ENCODE measurements at places on chromosomes 16 and 17.
A peak's percentile ranks its signal among the peaks of the same experiment; 100 is the strongest.

DNA sequence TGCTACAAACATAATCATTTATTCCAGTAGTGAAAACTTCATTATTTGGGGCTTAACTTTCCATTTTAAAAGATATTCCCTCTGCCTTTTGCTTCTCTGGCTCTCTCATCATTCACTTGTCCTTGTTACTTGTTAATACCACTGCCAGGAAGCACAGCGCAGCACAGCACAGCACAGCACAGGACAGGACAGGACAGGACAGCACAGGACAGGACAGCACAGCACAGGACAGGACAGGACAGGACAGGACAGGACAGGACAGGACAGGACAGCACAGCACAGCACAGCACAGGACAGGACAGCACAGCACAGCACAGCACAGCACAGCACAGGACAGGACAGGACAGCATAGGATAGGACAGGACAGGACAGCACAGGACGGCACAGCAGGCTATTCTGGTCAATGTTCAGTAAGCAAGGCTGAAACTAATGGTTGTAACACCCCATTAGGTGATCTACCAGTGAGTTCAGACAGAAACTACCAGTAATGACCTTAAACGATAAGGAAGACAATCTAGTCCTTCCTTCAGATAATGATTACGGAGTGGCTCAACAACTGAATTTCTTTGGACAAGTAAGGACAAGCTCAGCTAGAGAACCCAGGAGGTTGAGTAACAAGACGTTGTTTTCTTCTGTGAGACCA is 31.9 kb downstream of the COG1 start:
- no peak for DNase-seq

- DNase-seq, result no peak
These were observed 119.2 kb upstream of the PMFBP1 start for GRCh38 chr16:72291121-72291520.

- peak; percentile 85 for DNase-seq
These were observed at the start of gene SARM1 for GRCh38 chr17:28371245-28372202. Gene SARM1 (plus strand): TSS chr17:28371694. CDS start chr17:28372033, 339 bp downstream.

DNA sequence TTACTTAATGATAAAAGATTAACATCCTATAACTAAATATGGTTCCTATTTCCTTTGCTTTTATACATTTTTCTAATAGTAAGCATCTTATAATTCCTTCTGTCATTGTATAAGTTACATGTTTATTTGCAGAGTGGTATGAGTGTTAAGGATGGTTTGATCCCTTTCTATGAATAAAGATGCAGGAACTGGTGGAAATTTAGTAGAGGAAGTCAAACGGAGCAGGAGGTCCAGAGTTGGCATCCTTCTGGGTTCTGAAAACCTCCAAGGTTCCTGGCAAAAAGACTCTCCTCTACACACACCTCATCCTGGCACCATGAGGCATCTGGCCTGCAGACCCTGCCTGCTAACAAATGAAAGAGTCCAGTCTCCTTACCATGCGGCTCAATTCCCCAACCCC is 296.8 kb downstream of the SOX9 start:
- DNase-seq, result no peak

DNA sequence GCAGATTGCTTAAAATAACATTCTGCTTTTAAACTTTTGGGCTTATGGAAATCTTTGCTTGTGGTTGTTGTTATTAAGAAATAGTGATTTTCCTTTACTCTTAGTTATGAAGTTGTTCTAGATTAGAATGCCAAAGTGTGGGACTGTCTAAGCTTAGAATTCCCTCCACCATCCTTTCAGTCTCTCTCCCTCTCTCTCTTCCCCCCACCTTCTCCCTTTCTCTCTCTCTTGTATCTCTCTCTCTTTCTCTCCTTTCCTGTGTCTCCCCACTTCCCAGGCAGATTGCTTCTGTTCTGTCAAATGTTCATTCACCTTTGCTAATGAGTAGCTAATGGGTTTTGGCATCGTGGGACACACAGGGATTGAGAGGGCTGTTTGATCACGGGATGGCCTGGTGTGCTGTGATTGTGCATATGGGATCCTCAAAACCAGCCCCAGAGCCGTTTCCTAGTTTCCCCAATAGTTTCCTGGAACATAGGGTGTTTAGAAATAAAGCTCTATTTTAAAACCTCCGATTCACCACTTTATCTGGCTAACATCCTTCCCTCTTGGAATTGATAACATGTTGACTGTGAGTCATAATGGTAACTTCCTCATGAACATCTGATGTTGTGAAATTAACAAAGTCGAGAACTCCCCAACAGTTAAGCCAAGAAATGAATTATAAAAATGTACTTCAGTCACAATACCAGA is 502.6 kb downstream of the TMEM114 start:
- peak; percentile 52 for DNase-seq

- DNase-seq, result no peak
These were observed 16.6 kb downstream of the TMEM204 start for GRCh38 chr16:1550069-1550468.

- DNase-seq, result no peak
These were observed 81.3 kb downstream of the CBLN1 start for GRCh38 chr16:49200223-49200820.

- DNase-seq, result no peak
These were observed 84.8 kb upstream of the TBC1D3K start for GRCh38 chr17:37839196-37839978.

DNA sequence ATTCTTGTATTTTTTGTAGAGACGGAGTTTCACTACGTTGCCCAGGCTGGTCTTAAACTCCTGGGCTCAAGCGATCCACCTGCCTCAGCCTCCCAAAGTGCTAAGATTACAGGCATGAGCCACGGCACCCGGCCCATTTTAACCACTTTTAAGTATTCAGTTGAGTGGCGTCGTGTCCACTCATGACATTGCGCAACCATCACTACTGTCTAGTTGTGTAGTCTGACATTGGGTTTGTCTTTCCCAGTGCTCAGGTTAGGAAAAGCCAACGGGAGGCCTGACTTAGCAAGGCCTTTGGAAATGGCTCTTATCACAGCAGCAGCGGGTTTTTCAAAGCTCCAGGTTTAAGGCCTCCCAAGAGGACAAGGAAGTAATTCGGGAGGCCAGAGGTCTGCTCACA is 58.7 kb downstream of the LITAF start:
- no peak for DNase-seq

DNA sequence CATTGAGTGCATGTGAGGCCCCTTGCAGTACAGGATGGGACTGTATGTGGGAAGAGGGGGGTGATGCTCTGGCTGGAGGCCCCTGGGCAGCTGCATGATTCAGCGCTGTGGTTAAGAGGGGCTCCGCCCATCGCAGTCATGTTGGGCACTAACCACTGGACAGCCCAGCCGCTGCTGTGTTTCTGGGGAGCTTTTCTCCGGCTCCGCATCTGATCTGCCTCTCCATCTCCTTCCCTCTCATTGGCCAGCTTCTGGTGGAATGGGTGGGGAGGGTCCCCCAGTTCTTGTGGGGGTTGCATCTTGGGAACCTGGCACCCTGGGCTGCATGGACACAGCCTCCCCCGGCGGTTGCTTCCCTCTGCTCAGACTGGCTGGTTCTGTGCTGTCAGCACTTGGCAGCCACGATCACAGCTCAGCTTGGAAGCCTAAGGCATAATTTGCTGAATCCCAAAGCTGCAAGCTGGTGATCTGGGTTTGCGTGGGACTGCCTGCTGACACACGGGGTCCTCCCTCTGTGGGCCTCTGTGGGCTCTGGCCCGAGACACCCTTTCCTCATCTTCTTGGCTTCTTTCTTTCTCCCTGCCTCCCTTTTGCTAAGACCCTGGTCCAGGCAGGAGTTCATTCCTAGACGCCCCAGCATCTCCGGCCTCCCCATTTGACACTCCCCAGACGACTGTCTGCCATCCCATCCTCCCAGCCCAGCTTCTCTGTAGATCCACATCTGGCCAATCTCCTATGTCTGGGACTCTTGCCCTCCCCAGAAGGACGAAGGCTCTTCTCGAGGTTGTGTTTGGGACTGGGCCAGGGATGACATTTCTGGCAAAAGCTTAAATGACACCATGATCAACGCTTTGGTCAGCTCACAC is 168.3 kb downstream of the SEC14L1 start:
- peak; percentile 69 for DNase-seq

GRCh38 chr16:84398701-84399100 is 30.4 kb downstream of the ATP2C2 start:
- no peak for DNase-seq

GRCh38 chr17:57853695-57854094 is 3.9 kb upstream of the MRPS23 start:
- DNase-seq, result no peak

GRCh38 chr17:7133424-7133823 is 18.8 kb upstream of the ASGR2 start:
- DNase-seq, result no peak

DNA sequence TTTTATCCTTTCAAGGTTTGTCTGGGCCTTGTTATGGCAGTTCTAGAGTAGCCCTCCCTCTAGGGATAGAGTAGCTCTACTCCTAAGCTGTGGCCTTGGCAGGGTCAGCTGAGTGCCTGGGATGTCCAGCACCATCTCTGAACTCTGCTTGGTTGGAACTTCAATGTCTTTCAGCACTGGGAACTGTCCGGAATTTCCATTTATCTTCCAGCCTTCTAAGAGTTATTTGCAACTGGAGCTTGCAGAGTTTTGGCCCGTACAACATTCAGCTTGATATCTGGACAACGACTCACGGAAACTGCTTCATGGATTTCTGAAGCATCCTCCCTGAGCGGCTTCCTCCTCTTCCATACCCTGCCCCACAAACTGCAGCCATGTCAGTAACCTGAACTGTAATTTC is 22.9 kb downstream of the MMD start:
- no peak for DNase-seq

GRCh38 chr16:78746718-78747117 is 647.3 kb downstream of the WWOX start:
- no peak for DNase-seq

GRCh38 chr17:28318759-28319597 is at the start of gene TMEM97:
Gene TMEM97 (plus strand): TSS chr17:28319200. CDS start chr17:28319240, 40 bp downstream.
- DNase-seq, result peak; percentile 95

- peak; percentile 89 for DNase-seq
These were observed 12.3 kb downstream of the GLIS2 start for GRCh38 chr16:4328046-4328781.

DNA sequence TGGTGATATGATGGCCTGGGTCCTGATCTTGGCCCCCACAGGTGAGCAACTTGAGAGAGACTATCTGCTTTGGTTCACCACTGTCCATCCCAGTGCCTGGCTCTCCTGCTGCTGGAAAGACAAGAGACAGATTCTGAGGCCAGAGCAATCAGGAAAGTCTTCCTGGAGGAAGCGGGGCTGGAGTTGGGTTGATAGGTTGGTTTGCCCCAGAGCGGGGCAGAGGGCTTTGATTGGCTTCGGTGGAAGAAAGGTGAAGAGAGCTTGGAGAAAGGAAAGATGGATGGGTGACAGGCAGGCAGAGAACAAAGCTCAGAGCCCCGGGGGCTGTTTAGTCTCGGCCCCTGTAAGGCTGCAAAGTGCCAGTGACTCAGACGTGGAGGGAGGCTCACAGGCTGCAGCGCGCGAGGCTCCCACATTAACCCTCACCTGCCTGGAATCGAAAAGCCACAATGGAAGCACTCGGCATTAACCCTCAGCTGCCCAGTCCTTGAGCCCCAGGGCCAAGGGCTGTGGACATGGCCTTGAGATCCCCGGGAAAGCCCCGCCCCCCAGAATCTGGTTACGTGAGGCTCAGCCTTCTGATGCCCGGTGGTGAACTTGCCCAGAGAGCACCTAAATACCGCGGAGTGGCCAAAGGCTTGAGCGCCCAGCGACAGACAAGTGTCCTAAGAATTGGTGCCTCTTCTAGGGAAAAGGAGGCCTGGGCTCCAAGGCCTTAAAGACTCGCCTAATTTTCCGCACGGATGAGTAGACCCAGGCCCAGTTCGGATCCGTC is 996 bp upstream of the CPNE2 start:
- no peak for DNase-seq

DNA sequence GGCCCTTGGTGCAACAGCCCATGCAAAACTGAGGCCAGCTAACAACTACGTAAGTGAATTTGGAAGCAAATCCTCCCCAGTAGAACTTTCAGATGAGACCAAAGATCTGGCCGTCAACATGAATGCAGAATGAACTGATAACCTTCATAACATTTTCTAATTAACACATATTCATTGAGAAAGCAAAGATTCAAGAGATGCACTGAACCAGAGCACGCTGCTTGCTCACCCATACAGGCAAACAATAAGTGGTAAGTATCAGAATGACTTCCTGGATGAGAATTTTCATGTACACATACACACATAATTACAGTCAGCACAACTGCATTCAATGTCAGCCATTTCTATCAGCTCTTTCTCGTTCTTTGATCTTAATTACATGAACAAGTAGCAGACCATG is 30.6 kb downstream of the XYLT1 start:
- no peak for DNase-seq

- no peak for DNase-seq
These were observed 59.2 kb upstream of the TANC2 start for GRCh38 chr17:62906881-62907280.

DNA sequence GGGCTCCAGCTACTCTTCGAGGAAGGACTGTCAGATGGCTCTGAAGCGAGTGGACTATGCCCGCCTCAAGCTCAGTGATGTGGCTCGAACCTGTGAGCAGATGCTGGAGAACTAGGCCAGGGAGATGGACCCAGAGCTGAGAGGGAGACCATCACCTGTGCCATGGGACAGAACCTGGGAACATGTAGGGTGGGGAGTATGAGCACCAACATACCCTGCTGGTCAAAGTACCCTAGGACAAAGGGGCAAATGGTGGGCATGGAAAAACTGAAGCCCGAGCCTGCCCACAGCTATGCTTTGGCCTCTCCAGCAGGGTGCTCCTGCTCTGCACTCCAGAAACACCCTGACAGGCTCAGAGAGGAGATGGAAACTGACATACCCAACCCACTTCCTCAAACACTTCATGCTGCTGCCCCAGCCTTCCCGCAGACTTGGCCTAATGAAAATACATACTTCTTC is 1.9 kb downstream of the MED11 start:
- no peak for DNase-seq

DNA sequence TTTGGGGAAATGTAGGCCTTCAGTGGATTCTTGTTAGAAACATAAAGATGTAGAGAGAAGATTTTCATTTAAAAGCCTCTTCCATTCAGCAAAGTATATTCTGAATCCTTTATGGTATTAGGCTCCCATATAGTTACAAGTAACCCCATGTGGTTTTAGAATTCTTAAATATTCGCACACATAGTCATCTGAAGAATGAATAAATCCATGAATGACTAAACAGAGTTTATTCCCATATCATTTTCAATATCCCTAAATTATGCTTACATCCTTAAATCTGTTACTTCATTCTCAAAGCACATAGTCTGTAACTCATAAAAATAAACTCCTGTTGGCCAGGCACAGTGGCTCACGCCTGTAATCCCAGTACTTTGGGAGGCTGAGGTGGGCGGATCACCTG is 962.1 kb downstream of the KCNJ18 start:
- DNase-seq, result no peak

DNA sequence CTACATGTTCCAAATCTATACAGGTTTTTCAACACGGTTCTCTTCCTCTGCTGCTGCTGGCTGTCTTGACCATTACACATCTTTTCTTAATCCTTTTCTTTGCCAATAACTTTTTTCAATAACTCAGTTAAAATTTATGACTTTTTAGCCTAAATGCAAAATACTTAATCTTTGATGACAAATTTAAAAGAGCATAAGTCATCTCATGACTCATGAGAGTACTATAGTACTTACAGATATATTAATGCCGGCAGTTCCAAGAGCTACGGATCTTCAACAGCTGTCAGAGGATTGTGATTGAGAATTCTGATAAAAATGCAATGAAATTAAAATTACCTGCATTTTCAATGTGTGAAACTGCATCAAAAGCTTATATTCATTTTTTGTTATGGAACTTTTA is 105.5 kb downstream of the KPNA2 start:
- DNase-seq, result no peak

- no peak for DNase-seq
These were observed 149.2 kb downstream of the MAF start for GRCh38 chr16:79451196-79451816.

- DNase-seq, result no peak
These were observed 34.2 kb upstream of the CCL1 start for GRCh38 chr17:34397265-34397664.

- DNase-seq, result no peak
These were observed 610.2 kb downstream of the MAF start for GRCh38 chr16:78990309-78990701.
